ENCODE measurements at places on chromosomes 3 and 15.

- no peak overlapping the region for H3K27ac ChIP-seq
- no peaks in the 10 kb centered on the region for H3K36me3 ChIP-seq
- DNase-seq, result no peak
- H3K27me3 ChIP-seq, result no peaks in the 10 kb centered on the region
- H3K4me1 ChIP-seq, result no peaks in the 10 kb centered on the region
These were observed 287.9 kb upstream of the SEMA6D start for GRCh38 chr15:47429376-47429775.

DNA sequence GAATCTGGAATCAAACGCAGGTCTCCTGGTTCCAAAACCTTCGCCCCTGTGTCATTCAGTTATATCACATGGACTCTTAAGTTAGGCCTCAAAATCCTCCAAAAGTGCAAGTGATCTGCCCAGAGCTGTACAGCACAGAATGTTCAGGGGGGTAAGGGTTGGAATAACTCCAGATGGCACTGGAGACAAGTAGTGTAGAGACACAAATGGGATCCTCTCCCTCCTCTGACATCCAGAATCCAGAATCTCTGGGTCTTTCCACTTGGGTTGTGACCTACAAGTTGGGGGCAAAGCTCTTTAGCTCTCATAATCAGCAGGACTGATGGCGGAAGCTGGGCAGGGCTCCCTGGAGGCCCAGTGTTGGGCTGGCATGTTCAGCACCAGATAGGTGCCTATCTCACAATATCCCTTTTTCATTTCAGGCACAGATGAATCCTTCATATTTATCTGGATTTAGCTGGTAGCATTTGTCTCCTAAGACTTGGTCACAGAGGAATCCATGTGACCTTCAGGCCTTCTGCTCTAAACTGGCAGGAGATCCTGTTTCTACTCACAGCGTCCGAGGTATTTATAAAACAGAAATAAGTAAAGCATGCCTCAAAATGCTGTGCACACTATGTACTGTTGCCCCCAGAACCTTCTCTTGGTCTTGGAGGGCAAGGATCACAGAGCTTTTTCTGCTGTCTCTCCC, 15.4 kb downstream of the ABHD2 start:
- H3K4me1 ChIP-seq, result no peaks in the 10 kb centered on the region
- no peak for DNase-seq
- no peak overlapping the region for H3K4me3 ChIP-seq
- peaks cover 5% of the 10 kb centered on the region for H3K36me3 ChIP-seq

GRCh38 chr3:112627919-112628466, 12.9 kb downstream of the CCDC80 start:
- no peak overlapping the region for H3K27ac ChIP-seq
- H3K4me3 ChIP-seq, result no peak overlapping the region
- H3K4me1 ChIP-seq, result no peaks in the 10 kb centered on the region
- H3K27me3 ChIP-seq, result peaks cover 6% of the 10 kb centered on the region
- DNase-seq, result no peak
- H3K36me3 ChIP-seq, result no peaks in the 10 kb centered on the region

GRCh38 chr3:87298111-87298718, 21.8 kb upstream of the POU1F1 start:
- H3K4me1 ChIP-seq, result no peaks in the 10 kb centered on the region
- no peaks in the 10 kb centered on the region for H3K27me3 ChIP-seq
- H3K36me3 ChIP-seq, result no peaks in the 10 kb centered on the region
- no peak for DNase-seq
- no peak overlapping the region for H3K27ac ChIP-seq

GRCh38 chr3:167740961-167741587, 5.6 kb downstream of the SERPINI1 start:
- H3K27ac ChIP-seq, result no peak overlapping the region
- DNase-seq, result peak; percentile 36
- no peaks in the 10 kb centered on the region for H3K27me3 ChIP-seq
- H3K36me3 ChIP-seq, result no peaks in the 10 kb centered on the region

GRCh38 chr3:16102905-16103364, 71.5 kb upstream of the GALNT15 start:
- H3K4me1 ChIP-seq, result no peaks in the 10 kb centered on the region
- no peaks in the 10 kb centered on the region for H3K36me3 ChIP-seq
- no peak overlapping the region for H3K4me3 ChIP-seq
- H3K27ac ChIP-seq, result no peak overlapping the region
- no peaks in the 10 kb centered on the region for H3K27me3 ChIP-seq

DNA sequence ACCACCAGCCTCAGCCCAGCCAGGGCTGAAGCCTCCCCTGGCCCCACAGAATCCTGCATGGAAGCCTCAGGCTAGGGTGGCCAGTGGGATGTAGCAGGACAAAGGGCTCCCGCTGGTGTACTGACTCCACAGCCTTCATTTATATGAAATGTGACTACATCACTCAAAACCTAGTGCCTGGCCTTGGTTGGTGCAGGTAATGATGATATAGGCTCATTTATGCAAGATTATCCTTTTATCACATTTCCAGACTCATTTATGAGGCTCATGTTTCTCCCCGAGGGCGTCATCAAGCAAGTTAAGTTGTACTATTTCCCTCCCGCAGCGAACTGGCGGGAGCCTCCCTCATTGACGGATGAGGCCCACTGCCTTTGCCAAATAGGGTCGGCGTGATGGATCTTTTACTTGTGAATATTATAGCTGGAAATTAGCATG, 179.1 kb upstream of the SMAD3 start:
- H3K27me3 ChIP-seq, result no peaks in the 10 kb centered on the region
- DNase-seq, result no peak
- H3K27ac ChIP-seq, result no peak overlapping the region
- H3K4me3 ChIP-seq, result no peak overlapping the region
- H3K36me3 ChIP-seq, result no peaks in the 10 kb centered on the region
- no peaks in the 10 kb centered on the region for H3K4me1 ChIP-seq

- no peaks in the 10 kb centered on the region for H3K36me3 ChIP-seq
- H3K4me1 ChIP-seq, result peaks cover 33% of the 10 kb centered on the region
- H3K27me3 ChIP-seq, result no peaks in the 10 kb centered on the region
- no peak overlapping the region for H3K4me3 ChIP-seq
- peak; percentile 44 for DNase-seq
- H3K27ac ChIP-seq, result peak overlapping the region; percentile 2
These were observed 293.7 kb downstream of the FHIT start for GRCh38 chr3:60957541-60957940.

DNA sequence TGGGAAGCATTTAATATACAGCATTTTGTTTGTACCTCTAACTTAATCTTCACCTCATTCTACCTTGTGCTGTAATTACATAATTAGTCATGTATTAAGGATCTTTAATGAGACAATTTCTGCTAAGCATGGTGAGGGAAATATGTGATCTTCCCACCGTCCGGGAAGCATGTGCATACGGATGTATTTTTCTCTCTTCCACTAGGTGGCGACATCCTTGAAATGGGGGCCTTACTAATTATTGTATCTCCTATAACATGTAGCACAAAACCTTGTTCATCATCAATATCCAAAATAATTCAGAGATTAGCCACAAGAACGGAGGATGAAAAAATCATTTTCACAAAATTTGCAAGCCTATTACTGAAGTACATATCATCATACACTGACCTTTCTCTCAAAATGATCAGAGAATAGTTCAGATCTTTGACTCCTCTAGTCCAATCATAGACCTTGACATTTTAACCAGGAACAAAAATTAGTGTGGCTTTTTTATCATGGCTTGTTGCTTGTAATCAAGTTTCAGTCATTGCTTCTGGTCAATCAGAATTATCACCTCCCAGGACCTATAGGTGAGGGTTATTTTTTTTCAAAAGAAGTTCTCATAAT, 148.9 kb upstream of the GBE1 start:
- H3K4me1 ChIP-seq, result no peaks in the 10 kb centered on the region
- no peak overlapping the region for H3K4me3 ChIP-seq
- no peaks in the 10 kb centered on the region for H3K36me3 ChIP-seq
- H3K27ac ChIP-seq, result no peak overlapping the region

- H3K27me3 ChIP-seq, result no peaks in the 10 kb centered on the region
These were observed 1.1 kb upstream of the KPNA4 start for GRCh38 chr3:160566499-160566898.

GRCh38 chr3:138089091-138089490, 26.3 kb downstream of the DZIP1L start:
- DNase-seq, result no peak
- no peak overlapping the region for H3K4me3 ChIP-seq
- peaks cover 13% of the 10 kb centered on the region for H3K27me3 ChIP-seq

DNA sequence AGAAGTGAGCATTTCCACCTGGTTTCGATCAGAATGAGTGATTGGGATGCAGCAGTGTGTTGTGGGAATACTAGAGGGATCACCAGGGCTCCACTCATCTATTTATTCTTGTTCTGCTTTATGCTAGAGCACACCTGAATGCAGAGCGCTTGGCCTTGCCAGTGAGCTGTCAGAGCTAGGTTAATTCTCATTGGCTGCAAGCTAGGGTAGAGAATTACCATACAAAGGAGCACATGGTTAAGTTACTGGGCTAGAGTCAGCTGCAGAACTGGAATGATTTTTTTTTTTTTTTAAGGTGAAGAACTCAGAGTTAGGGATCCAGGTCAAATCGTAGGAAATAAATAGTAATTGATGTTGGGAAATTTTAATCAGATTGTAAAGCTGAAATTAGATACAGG, 8.8 kb downstream of the EIF2AK4 start:
- no peak overlapping the region for H3K4me3 ChIP-seq
- H3K27me3 ChIP-seq, result no peaks in the 10 kb centered on the region
- no peak for DNase-seq
- H3K27ac ChIP-seq, result no peak overlapping the region
- peaks cover 56% of the 10 kb centered on the region for H3K36me3 ChIP-seq

DNA sequence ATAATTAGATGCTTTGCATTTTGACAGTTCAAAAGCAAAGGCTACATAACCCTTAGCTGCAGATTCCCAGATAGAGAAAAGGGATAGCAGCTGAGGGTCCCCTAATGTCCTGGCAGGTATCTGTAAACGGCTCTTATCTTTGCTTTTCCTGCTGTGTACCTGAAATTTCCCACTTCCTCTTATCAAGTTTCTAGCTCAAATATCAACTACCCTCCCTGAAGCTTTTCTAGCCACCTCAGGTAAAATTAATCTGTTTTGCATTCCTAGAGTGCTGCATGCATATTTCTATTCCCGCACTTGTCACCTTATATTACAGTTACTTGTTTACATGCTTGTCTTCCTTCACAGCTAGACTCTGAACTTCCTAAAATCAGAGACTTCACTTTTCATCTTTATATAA, 55.6 kb upstream of the STXBP5L start:
- H3K4me3 ChIP-seq, result no peak overlapping the region
- no peaks in the 10 kb centered on the region for H3K36me3 ChIP-seq
- H3K27me3 ChIP-seq, result no peaks in the 10 kb centered on the region
- H3K27ac ChIP-seq, result no peak overlapping the region
- DNase-seq, result no peak

GRCh38 chr15:74563442-74563841, 22.4 kb downstream of the ARID3B start:
- H3K4me1 ChIP-seq, result no peaks in the 10 kb centered on the region
- H3K27me3 ChIP-seq, result no peaks in the 10 kb centered on the region
- no peak overlapping the region for H3K4me3 ChIP-seq
- H3K36me3 ChIP-seq, result no peaks in the 10 kb centered on the region
- H3K27ac ChIP-seq, result no peak overlapping the region
- DNase-seq, result no peak

DNA sequence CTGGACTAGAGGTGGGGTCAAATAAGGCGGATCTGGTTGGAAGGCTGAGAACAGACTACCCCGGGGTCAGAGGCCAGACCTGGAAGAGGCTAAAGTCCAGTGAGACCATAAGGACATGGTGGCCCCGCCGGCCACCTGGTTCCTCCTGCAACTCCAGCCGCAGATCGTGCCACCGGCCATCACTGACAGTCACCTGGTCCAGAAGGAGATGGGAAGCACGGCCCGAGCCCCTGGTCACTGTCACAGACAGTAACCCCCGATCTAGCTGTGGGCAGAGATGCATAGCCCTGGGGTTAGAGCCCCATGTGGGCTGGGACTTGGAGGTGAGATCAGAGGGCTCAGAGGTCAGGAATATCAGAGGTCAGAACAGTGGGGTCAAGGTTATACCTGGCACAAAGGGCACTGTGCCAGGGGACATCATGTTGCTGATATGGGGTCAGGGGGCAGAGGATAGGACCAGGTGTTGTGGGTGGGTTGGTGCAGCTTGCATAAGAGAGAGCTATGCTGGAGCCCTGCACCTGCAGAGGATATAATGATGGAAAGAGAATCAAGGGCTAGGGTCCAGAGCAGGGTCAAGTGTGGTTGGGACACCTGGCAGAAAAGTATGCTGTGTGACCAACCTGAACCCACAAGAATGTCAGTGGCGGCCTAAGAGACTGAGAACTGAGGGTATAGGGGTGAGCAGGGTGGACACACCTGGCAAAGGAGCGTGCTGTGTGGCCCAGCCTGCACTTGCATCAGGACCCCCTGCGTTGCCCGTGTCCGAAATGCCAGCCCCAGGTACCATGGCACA, 9.6 kb downstream of the CELSR3 start:
- H3K4me3 ChIP-seq, result no peak overlapping the region
- no peak overlapping the region for H3K27ac ChIP-seq
- no peaks in the 10 kb centered on the region for H3K36me3 ChIP-seq
- no peak for DNase-seq

DNA sequence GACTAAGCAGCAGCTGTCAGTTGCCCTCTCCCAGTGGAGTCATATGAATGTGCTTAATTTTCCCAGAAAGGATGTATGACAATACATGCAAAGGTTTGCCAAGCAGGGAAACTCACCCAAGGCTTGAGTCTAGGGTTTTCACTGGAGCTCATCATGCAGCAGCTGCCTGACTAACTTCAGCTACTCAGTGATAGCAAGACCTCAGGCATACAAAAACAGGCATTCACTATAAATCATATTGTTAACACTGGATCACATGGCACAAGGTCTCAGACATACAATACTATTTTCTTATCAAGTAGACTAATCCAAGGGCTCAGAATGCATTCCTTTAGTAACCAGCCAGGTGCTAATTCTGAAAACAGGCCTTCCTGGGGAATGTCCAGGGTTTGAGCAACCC, 85.0 kb upstream of the STAC start:
- H3K27ac ChIP-seq, result no peak overlapping the region
- H3K36me3 ChIP-seq, result no peaks in the 10 kb centered on the region
- H3K4me3 ChIP-seq, result no peak overlapping the region
- H3K27me3 ChIP-seq, result no peaks in the 10 kb centered on the region
- no peaks in the 10 kb centered on the region for H3K4me1 ChIP-seq

All from DND-41 (cell line).